Osteocyte (in vitro differentiated cells): ENCODE measurements at places on chromosomes 1 and 21.
A peak's percentile ranks its signal among the peaks of the same experiment; 100 is the strongest.

DNA sequence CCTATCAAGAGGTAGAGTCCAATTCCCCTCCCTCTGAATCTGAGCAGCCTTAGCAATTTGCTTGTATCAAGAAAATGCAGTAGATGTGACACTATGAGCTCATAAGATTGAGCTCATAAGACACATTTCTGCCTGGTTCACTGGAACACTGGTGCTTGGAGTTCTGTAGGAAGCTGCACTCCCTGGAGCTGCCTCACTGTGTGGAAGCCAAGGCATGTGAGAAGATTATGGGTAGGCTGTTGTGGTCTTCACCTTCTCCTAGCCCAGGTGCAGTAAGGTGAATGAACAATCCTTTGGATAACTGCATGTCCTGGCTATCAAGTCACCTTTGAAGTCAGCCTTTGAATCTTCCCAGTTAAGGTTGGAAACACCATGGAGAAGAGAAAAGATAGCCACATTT, 67.3 kb downstream of the PLPPR5 start:
- DNase-seq = no peak

DNA sequence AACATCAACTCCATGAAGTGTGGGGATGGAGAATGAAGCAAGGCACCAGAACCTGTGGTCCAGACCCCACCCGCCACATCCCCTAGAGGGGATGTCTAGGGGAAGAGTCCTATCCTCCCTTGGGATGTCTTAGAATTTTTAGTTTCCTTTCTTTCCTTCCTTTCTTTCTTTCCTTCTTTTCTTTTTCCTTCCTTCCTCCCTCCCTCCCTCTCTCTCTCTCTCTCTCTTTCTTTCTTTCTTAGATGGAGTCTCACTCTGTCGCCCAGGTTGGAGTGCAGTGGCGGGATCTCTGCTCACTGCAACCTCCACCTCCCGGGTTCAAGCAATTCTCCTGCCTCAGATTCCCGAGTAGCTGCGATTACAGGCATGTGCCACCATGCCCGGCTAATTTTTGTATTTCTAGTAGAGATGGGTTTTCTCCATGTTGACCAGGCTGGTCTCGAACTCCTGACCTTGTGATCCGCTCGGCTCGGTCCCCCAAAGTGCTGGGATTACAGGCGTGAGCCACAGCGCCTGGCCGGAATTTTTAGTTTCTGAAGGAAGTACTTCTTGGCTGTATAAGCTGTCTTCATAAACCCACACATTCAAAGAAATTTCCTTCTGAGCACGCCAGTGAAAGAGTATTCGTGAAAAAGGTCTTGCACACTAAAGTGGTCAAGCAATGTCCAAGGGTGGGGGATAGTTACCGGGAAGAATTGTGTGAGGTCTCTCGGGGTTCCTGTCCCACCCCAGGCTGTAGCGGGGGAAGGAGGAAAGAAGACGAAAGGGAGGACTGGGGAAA, 20.8 kb upstream of the LEFTY2 start:
- no peak for DNase-seq

DNA sequence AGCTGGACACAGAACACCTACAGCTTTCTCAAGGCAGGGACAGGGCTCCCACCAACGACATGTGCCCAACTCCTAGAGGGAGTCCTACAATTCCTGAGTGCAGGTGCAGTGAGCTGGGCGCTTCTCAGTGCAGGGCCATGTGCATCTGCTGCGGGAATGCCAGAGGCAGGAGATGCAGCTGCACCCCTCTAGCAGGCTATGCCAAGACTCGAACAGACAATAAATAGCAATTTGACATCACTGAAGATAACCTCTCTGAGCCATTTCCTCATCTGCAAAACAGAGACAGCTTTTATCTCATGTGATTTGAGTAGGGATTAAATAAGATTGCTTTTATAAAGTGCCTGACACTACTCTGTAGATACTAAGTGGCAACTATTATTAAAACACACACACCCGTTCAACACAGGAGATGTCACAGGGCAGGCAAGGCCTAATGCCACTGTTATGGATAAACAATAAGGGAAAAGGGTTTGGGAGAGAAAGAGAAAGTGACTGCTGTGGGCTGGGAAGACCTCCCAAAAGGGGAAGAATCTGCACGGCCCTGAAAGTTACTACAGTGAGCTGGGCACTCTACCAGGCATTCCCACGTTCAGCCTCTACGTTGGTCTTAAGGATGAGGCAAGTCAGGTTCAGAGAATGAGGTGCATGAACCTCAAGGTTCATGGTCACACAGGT, 5.7 kb downstream of the SLC9A1 start:
- DNase-seq = no peak

DNA sequence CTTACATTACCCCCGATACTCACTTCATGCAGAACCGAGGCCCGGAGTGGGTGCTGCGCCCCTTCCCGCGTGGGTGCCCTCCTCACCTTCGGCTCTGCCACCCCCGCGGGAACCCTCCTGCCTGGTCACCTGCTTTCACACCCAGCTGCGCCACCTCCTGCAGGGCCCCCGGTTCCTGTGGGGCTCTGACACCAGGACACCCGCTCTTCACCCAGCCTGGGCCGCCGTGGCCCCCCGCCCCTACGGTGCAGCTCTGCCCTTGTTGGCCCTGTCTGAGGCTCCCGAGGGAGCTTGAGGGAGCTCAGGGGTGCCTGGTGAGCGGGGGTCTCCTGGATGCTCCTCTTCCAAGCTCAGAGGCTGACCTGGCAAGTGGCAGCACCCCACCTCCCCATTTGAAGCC, 19.0 kb downstream of the RRP1 start:
- DNase-seq = peak; percentile 85

GRCh38 chr21:23155281-23155680, 2157.1 kb downstream of the NCAM2 start:
- no peak for DNase-seq

GRCh38 chr1:3403011-3403345, 51.5 kb upstream of the ARHGEF16 start:
- no peak for DNase-seq

DNA sequence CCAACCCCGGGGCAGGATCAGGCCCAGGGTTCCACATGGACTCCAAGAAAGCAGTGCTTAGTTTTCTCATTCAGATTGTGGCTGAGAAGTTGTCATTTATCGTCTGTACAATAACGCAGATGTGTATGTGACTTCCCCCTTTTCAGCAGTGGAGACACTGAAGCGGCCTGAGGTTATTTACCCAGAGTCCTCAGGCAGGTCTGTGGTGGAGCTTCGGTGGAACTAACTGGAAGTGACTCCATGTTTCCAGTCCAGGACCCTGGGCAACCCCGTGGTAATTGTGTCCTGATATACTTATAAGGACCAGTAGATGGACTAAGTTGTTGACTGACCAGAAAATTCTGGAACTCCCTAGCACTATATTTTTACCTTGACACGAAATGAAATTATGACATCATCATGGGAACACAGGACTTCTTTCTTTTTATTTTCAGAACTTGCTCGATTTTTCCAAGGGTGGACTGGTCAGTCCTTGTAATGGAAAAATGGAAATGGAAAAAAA, 1.0 kb upstream of the IER5 start:
- DNase-seq = no peak

DNA sequence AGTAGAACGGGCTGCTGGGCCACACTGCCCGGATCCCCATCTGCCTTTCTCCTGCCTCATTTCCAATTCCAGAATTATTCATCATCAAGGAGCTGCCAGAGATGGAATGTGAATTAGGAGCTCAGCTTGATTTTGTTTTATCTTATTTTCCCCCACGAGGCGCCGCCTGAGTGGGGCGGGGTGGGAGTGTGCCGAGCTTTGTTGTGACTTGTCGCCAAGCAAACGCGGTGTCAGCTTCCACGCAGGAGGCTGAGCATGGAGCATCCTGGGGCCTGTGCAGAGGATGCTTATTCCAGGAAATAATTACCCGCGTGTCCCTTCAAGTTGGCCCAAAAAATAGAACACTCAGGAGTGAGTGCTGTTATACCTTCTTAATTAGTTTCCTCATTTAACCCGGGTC, 91.2 kb downstream of the HMGB4 start:
- no peak for DNase-seq

DNA sequence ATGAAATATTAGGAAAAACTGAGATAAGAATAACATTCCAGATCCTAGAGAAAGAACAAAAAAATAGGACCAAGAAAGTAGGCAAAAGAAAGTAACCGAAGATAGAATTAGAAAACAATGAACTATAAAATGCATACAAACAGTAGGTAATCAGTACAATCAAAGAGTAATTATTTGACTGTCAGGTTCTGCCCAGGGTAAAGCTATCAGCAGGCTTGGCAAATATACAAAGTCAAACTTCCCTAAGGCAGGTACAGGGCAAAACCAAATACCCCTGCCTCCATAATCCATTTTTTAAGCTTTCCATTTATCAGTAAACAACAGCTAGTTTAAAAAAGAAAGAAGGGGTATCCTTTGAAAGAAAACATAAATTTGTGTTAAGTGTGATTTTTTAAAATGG, 44.4 kb downstream of the TESK2 start:
- no peak for DNase-seq

GRCh38 chr1:199298825-199299224, 660.0 kb downstream of the PTPRC start:
- no peak for DNase-seq

DNA sequence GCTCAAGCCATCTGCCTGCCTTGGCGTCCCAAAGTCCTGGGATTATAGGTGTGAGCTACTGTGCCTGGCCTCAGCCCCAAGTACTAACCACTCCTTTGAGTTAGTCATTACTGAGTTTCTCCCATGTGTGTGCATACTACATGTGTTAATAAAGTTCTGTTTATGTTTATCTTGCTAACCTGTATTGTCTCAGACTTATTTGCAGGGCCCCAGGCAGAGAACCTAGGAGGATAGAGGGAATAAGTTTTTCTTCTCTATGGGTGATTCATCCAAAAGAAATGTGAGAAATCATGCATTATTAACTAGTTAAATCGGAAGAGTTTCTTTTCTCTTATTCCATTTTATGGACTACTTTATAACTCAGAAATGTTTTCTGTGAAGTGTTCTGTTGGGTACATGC, 203.9 kb upstream of the CACYBP start:
- DNase-seq = no peak

GRCh38 chr1:61956016-61956645, 213.9 kb downstream of the PATJ start:
- no peak for DNase-seq

- DNase-seq = no peak
Measured at GRCh38 chr1:5456090-5456811, 536.0 kb downstream of the NPHP4 start.

DNA sequence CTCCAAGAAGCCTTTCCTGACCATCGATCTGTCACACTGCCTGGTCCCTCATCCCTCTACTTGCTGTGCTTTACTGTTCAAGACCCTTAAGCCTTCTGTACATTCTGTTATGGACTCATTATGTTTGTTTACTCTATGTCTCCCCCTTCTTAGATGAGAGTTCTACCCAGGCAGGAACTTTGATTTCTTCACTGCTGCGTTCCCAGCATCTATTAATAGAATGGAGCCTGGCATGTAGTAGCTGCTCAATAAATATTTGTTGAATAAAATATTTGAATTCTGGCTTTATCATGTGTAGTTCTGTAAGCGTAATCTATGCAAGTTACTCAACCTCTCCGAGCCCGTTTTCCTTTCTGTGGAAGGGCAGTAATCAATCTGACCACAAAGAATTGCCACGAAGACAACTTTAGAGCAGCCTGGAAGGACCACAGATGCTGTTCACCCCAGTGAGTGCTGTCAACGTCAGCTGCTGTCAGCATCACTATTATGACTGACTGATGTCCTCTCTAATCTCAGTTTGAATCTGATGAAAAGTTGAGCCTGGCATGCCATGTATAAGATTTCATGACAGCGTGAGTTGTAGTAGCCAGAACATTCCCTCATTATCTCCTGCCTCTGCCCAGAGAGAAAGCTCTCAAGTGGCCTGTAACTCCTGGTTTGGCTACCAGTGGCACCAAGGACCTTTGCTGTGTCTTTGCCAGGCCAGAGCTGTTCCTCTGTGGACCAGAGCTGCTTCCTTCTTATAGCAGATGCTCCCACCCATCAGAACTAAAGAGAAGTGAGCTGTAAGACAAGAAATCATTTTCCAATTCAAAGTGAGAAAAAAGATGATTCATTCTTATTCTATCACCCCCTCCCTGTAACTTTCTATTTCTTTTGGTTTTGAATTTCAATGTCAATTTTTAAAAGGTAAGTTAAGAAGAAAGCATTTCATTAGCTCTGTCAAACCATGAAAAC, 94.5 kb downstream of the PRDM2 start:
- no peak for DNase-seq

GRCh38 chr1:210412240-210412639, 83.5 kb downstream of the HHAT start:
- no peak for DNase-seq

DNA sequence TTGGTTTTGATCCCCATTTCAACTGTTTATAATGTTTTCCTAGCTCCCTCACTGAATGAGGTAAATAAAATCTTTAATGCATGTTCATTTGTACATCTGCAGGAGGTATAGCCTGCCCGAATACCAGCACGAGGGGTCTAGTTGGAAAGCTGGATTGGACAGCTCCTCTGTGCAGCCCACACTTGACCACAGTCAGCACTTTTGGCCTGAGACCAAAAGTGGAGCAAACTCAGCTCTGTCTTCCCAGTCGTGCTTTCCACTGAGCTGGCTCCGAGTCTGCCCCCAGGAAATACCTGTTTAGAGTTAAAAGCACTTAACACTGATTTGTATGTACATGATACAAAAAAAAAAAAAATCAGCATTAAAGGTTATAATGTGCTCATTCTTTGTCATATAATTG, 224.4 kb downstream of the DSCAM start:
- DNase-seq = no peak

GRCh38 chr1:112808861-112809684, 93.9 kb upstream of the PPM1J start:
- peak; percentile 92 for DNase-seq

DNA sequence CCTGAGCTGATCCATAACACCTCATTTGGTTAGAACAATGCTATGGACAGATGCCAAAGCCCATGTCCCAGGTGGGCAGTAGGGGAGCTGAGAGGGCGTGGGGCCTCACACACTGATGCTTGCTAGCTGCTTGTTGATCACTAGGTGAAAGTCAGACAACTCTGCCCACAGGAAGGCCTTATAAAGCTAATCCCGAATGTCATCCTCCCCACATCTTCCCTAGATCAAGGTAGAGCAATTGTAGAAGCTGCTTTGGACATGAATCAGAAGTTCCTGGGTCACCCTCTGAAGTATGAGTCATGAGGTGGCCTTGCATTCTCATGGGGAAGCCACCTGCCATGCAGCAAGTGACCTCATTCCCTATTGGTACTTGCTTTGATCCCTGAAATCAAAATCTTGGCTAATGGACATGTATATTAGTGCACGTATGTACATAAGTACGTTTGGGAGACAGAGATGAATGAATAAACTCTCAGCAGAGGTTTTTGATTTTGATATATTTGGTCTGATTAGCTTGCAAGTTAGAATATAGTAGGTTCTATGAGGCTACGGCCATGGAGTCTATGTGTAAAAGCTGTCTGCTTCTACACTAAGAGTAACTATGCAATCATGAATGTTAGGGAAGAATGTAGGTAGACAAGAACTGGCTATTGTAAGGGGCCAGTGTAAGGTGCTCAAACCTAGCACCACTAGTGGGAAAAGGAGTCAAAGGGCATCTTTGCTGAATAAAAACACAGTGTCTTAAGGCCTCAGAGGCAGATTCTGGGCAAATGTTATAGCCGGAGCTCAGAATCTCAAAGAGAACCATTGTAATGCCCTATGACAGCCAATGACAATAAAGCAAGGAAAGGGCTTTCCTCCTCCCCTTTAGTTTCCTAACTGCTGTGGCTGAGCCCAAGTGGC, 52.6 kb downstream of the ABCA4 start:
- DNase-seq = no peak
